CD4-positive, CD25-positive, alpha-beta regulatory T cell (primary cell): ENCODE measurements at places on chromosomes 12 and 14.

DNA sequence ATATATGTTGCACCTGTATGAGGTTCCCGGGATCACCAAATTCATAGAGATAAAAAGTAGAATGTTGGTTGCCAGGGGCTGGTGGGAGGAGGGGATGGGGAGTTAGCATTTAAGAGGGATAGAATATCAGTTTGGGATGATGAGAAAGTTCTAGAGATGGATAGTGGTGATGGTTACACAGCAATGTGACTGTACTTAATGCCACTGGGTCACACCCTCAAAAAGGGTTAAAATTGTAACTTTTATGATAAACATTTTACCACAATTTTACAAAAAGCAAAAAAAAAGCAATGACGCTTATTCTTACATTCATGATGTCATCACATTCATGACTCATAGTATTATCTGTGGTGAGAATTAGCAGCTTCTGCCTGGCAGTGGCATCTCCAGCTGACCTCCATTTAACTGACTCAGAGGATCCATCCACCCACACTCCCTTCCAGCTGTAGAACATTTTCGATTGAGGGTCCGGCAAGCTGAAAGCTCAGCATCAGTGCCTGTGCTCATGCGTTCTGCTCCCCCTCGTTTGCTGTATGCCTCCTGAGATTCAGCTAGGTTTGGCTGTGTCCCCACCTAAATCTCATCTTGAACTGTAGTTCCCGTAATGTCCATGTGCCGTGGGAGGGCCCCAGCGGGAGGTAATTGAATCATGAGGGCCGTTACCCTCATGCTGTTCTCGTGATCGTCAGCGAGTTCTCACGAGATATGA lies 64.8 kb upstream of the TMEM260 start:
- DNase-seq, result no peak

- DNase-seq, result no peak
These were observed at the start of gene KCNA5 for GRCh38 chr12:5043589-5044419. Gene KCNA5 (plus strand): TSS chr12:5043879. CDS start chr12:5044148, 269 bp downstream.

GRCh38 chr12:89155826-89156225 lies 196.5 kb downstream of the DUSP6 start:
- no peak for DNase-seq

DNA sequence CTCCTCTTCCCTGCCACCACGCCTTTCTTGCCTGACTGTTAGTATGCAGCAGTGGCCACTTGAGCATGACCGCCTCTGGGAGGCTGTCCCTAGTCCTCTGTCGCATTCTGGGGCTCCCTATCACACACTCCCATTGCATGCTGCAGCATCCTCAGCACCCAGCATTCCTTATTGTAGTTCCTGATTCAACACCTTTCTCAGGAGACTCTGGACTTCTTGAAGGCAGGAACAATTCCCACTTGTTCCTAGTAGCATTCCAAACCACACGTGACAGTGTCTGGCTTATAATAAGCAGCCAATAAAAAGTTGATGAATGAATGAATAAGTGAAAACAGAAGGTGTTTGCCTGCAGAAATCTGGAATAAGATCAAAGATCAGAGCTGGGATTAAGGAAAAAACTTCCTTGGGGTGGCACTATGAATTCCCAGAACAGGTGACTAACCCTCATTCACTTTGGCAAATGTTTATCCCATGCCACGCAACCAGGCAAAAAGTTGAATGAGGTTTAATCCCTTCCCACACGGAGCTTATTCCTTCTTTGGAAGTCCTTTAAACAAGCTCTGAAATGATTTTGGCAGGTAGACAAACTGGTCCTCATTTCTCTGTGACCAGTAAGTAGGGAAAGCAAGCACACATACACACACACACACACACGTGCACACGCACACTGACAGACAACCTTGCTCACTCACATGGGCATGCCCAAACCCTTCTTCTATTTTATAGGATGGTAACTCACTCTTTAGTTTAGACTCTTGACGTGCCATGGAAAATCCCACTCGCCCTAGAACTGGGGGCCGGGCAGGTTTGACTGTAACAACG lies 26.5 kb downstream of the NTF3 start:
- DNase-seq, result no peak

GRCh38 chr12:32497864-32498263 lies 98.5 kb downstream of the FGD4 start:
- no peak for DNase-seq

DNA sequence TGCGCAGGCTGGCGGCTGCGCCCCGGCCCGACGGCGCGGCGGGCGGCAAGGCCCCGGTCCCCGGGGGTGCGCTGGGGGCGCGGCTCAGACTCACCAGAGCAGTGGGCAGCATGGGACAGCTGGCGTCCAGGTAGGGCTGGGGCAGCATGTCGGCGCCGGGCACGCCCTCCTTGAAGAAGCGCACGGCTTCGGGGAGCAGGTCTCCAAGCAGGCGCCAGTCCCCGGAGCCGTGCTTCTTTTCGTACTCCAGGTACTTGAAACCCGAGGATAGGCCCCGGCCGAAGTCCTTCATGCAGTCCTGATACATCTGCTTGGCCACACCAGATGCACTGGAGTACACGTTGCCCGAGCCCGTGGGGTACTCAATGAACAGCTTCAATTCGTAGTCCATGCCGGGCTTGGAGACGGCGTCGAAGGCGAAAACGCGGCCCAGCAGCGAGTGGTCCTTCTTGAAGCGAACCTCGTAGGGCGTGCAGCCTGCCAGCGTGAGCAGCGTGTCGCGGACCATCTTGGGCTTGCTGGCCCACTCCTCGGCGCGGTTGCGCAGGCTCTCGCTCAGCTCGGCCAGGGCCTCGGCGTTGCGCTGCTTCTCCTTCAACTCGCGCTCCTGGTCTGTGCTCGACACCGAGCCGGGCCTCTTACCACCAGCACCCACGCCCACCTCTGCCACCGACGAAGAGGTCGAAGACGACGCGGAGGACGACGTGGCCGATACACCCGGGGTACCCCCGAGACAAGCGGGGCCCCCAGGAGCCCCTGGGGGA lies 2.2 kb downstream of the IRF2BPL start:
- no peak for DNase-seq

DNA sequence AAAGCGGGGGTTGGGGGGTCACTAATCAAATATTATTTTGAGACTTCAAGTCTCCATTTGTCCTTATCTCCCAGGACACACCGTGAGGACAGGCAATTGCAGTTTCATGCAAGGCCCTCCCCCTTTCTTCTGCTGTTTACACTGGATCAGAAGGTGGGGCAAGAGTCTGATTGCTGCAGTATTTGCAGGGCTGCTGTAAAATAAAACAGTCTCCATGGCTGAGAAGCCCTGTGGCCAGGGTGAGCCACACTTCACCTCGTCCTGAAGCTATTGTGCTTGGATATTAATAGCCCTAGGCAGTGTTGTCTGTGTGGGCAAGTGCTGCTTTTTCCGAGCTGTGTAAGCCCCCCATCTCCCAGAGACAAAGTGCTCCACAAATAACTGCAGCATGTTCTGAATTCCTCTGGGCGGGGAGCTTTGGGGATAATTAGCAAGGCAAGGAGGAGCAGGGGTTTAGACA lies 187.4 kb upstream of the NTF3 start:
- no peak for DNase-seq

- no peak for DNase-seq
These were observed 35.2 kb downstream of the EGLN3 start for GRCh38 chr14:33915682-33916081.

DNA sequence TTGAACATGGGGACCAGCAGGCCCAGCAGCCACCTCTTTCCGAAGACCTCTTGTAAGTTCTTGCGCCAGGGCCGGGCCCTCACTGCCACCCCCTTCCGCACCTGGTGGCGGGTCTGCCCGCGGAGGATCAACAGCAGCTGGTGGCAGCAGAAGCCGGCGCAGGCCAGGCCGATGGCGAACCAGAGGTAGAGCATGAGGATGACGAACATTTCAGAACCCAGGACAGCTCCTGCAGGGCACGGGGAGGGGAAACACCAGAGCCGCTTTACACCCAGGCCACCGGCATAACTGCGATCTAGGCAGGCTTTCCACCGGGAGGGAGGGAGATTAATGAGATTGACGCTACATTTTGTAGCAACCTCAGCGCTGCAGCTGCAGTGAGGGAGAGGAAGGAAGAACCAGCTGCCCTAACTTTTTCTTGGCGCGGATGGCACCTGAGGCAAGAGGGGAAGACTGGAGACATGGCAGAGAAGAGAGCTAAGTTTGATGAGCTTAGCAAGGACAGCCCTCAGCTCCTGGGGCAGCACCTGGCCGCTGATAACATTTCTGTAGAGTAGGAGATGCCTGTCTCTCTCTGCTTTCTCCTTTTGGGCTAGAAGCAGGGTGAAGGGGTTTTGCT lies 7.8 kb downstream of the ZDHHC22 start:
- DNase-seq, result peak; percentile 66

- no peak for DNase-seq
These were observed 123.8 kb downstream of the DUSP6 start for GRCh38 chr12:89228491-89228890.
